Stimulated activated CD8-positive, alpha-beta memory T cell treated with anti-CD3 and anti-CD28 coated beads, Interleukin-7, amount 100 ng/mL, for 1 hour (primary cell): ENCODE measurements at places on chromosomes 16 and 17.

DNA sequence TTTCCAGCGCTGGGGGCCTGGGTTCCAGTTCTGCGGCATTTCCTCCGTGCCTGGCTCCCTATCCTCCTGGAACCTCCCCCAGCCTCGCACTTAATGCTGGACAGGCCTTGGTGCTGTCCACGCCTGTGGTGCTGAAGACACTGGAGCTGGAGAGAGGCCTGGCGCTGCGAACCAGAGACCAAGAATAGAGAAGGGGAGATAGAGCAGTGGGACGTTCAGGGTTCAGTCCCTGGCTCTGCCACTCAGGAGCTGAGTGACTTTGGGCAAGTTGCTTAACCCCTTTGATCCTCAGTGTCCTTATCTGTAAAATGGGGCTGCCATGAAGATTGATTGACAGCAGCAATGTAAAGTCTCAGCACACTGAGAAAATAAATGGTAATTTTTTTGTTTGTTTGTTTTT lies 11.9 kb downstream of the SBK1 start:
- no peak for DNase-seq

- DNase-seq: no peak
Observed at GRCh38 chr16:89473791-89474414, 16.5 kb downstream of the ANKRD11 start.

DNA sequence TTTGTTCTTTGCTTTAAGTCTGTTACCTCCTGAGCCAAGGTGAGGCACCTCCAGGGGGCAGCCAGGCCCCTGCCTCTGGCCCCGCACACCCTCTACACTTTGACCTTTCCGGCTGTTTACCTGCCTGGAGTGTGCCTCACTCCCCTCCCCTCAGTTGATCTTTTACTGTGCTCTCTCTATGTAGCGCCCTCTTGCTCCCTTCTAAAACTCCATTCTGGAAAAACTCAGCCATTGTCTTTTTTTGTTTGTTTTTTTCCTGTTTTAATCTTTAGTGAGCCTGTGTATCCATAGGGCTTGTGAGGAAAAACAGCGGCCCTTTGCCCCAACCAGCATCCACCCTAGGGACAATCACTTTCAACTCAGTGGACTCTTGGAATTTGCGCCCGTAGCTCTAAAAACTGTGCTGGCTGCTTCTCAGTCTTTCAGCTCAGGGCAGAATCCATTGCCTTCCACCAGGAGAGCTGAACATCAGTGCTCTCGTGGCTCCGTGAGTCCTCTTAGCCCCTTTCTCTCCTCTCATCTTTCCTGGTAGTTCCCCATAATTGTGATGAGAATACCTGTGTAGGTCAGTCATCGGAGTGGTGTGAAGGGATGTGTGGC lies 4.3 kb downstream of the AMDHD2 start:
- no peak for DNase-seq

DNA sequence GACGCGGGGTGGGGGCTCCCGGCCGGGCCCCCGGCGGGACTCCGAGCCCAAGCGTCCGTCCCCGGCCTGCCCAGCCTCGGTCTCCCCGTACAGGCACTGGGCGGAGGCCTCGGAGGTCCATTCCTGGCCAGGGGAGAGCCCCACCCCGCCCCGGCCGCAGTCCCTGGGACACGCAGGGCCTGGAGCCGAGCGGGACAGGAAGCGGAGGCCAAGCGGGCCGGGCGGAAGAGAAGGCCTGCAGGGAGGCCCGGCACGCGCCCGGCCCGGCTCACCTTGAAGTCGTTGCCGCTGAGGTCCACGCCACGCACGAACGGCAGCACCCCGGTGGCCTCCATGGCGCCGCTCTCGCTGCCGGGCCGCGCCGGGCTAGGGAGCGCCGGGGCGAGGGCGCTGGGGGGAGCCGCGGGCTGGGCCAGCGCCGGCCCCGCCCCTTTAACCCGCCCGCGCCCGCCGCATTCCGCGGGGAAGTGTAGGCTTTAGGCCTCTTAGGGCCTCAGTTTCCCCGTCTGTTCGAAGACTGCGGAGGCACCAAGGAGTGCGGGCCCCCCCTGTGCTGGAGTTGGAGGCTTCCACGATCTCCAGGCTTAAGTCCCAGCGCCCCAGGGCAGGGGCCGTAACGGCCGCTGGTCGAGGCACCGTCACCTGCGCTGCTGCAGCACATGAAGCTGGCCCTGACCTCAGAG lies at the start of gene FLII:
Gene FLII, minus strand, starts transcription at position 383 of the 683 bp plus-strand sequence. Its CDS starts 48 bp downstream, at position 335.
- DNase-seq: peak; percentile 21

GRCh38 chr16:58264961-58265479 lies 29.8 kb downstream of the PRSS54 start:
- no peak for DNase-seq
